RPMI8226 (cell line): ENCODE measurements at places on chromosomes 7 and 10.
A peak's percentile ranks its signal among the peaks of the same experiment; 100 is the strongest.

DNA sequence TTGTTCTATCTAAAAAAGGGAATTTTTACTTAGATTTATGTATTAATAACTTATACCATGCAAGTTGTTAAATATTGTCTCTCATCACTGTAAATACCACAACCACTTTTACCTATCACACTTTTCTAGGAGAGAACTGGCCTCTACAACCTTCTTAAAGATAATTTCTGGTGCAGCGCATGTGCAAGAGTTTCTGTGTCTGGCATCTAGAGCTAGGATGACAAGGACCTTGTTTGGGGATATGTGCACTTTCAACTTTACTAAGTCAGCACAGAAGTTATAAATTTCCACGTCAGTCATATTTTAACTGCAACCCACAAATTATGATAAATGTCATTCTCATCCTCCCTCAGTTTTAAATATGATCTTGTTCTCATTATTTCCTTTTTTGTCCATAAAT lies 156.9 kb upstream of the ADCY1 start:
- DNase-seq: no peak

GRCh38 chr7:2969398-2970306 lies 74.0 kb downstream of the CARD11 start:
- no peak for DNase-seq

- DNase-seq: no peak
These were observed 77.6 kb upstream of the ZMIZ1 start for GRCh38 chr10:78991187-78991586.

- DNase-seq: peak; percentile 74
These were observed 148.1 kb downstream of the SLIT1 start for GRCh38 chr10:97037365-97038361.

GRCh38 chr10:123154711-123155505 lies 706 bp downstream of the BUB3 start:
- peak; percentile 54 for DNase-seq

GRCh38 chr10:32948451-32948850 lies 9.6 kb downstream of the ITGB1 start:
- no peak for DNase-seq

GRCh38 chr7:94397722-94398121 lies 3.0 kb downstream of the COL1A2 start:
- no peak for DNase-seq

GRCh38 chr7:112125250-112125649 lies 80.9 kb downstream of the DOCK4 start:
- no peak for DNase-seq

- no peak for DNase-seq
These were observed 4.3 kb downstream of the DAGLB start for GRCh38 chr7:6443372-6443941.

GRCh38 chr7:2512179-2512661 lies 7.4 kb upstream of the LFNG start:
- no peak for DNase-seq

- DNase-seq: no peak
These were observed 7.4 kb downstream of the ELFN1 start for GRCh38 chr7:1677206-1678080.

- DNase-seq: no peak
These were observed 259.8 kb downstream of the DIP2C start for GRCh38 chr10:429696-430095.
